Activated CD4-positive, alpha-beta T cell treated with anti-CD3 and anti-CD28 coated beads, Interleukin-2, amount 10 ng/mL, durations not matched to agents 24 days and 14 days (primary cell): ENCODE measurements at places on chromosomes 16 and 17.

- DNase-seq: no peak
Observed at GRCh38 chr17:19292377-19292711, 55.2 kb downstream of the EPN2 start.

GRCh38 chr16:85426806-85427205, 186.3 kb upstream of the GSE1 start:
- DNase-seq: no peak

GRCh38 chr17:74210191-74211140, 2.9 kb upstream of the TTYH2 start:
- peak; percentile 93 for DNase-seq

DNA sequence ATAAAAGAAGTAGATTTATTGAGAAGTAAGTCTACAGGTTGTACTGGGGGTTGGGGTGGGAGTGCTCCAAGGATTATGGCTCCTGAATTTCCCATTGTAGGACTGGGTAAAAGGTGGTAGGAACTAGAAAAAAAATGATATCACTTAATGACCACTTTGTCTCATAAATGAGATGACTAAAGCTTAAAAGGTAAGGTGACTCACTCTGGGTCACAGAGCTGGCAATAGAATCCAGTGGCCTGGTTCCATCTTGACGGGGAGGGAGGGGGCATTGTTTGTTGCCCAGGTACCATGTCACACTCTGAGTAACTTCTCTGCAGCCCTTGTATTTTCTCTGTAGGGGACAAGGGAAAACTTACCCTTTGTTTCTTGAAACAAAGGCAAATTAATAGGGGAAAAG, 126.1 kb downstream of the PITPNC1 start:
- no peak for DNase-seq

GRCh38 chr17:82050152-82050760, 1.4 kb downstream of the RFNG start:
- DNase-seq: no peak

- DNase-seq: no peak
Observed at GRCh38 chr17:51455931-51456330, 195.6 kb downstream of the UTP18 start.

DNA sequence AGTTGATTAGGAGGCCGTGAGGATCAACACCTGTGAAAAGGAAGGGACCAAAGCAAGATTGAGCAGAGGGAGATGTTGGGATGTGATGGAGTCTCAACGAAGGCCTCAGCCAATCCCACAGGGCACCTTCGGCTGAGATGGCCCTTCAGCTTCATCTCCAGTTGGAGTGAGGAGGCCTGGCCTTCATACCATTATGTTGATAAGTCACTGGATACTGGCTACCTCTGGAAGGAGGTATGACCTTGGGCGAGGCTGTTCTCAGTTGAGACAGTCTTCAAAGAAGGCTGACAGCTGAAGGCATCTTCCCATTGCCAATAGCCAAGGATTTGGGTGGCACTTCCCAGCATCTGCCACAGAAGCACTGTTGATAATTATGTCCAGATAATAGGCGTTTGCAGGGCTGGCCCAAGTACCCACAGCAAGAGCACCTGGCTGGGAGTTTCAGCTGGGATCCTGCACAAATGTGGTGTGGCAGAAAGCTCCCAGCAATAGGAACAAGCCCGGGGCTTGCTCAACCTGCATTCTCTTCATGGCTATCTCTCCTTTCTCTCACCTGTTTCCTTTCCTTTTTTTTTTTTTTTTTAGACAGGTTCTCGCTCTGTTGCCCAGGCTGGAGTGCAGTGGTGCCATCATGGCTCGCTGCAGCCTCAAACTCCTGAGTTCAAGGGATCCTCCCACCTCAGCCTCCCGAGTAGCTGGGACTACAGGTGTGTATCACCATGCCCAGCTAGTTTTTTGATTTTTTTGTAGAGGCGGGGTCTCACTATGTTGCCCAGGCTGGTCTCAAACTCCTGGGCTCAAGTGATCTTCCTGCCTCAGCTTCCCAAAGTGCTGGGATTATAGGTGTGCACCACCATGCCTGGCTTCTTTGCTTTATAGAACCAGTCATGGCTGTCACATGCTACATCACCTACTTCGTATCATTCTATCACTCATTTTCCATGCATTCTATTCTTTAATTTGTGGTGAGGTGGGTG, 18.2 kb upstream of the MAP3K14 start:
- no peak for DNase-seq

GRCh38 chr17:29045734-29046472, 3.0 kb downstream of the PIPOX start:
- DNase-seq: no peak

- DNase-seq: no peak
Observed at GRCh38 chr16:85327731-85328675, 215.7 kb upstream of the CIBAR2 start.

DNA sequence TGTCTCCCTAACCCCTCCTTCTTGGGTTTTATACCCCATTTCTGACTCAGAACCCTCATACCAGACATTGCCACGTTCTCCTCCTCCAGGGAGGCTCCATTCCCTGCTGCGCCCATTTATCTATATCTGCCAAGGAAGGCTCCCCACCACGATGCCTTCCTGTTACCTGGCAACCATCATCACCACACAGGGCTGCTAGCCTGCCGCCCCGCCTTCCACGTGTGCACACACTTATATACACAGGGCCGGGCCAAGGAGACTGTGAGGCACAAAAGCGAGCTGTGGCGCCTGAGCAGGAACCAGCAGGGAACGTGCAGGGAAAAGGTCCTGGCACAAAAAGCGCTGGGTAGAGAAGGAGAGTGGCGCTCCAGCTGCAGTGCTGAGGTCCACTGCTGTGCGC, 261.8 kb downstream of the CBLN1 start:
- no peak for DNase-seq

DNA sequence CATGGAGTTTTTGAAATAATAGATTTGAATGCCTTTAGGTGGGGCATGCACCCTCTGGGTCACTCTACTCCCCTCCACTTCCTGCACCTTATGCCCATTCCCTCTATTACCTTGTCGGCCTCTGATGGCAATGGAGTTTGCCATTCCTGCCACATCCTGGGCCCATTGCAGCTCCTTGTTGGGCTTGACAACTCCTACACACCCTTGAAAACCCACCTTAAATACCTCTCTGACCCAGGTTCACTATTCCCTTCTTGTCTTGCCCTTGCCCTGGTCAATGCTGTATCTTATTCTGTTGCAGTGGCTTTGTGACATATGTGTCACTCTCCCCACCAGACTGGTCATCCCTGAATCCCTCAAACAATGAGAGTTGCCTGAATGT, 2.4 kb downstream of the CCR7 start:
- no peak for DNase-seq

GRCh38 chr17:44400226-44400847, 10.9 kb upstream of the ITGA2B start:
- no peak for DNase-seq

- DNase-seq: no peak
Observed at GRCh38 chr16:17768257-17768656, 297.5 kb upstream of the XYLT1 start.

GRCh38 chr17:42655528-42655927, 3.6 kb upstream of the TUBG2 start:
- no peak for DNase-seq

- DNase-seq: peak; percentile 87
Observed at GRCh38 chr17:64599187-64599676, 62.9 kb downstream of the SMURF2 start.

- DNase-seq: peak; percentile 77
Observed at GRCh38 chr17:45225051-45225700, 3.5 kb downstream of the FMNL1 start.

DNA sequence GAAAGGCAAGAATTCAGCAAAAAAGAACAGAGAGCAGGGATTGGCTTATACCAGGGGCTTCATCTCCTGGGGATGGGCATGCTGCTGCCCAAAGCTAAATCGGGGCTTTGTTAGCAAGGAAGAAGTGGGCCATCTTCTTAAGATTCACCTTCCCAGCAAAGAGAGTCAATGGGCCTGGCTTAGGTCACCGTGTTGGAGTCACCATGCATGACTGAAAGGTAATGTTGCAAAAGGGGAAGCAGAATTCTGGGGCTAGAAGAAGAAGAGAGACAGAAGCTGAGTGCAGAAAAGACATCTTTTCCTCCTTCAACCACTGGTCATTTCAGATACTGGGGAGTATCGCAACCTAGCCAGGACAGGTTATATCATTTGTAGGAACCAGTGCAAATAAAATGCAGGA, 76.3 kb upstream of the KIFC3 start:
- no peak for DNase-seq

DNA sequence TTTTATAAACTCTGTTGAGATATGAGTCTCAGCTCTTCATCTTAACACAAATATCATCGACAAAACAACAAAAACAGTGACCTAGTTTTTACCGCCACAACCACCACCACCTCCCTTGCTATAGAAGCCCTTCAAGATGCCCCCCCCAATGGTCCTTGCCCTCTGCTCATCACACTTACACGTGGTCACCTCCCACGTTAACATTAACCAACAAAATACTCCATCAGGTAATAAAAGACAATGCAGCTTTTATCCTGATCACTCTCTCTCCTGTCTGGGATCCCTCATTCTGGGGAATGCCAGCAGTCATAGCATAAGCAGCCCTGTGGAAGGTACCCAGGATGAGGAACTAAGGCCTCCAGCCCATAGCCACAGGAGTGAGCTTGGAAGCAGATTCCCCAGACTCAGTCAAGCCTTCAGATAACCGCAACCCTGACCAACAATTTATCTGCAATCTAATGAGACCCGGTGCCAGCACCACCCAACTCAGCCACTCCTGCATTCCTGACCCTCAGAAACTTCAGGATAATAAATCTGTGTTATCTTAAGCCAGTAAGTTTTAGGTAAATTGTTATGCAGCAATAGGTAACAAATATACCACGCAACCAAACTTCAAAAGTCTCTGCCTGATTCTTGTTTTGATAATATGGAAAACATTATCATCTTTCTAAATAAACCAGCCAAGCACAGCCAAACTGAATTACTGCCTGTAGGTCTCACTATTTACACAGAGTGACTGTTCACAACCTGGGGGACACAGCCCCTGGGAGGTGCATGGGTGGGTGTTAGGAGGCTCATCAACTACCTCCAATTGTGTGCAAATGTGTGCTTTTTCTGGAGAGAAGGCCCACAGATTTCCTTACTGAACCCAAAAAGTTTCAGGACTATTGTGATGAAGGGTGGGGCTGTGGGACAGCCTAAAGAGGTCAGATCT, 6.1 kb downstream of the PECAM1 start:
- DNase-seq: no peak

DNA sequence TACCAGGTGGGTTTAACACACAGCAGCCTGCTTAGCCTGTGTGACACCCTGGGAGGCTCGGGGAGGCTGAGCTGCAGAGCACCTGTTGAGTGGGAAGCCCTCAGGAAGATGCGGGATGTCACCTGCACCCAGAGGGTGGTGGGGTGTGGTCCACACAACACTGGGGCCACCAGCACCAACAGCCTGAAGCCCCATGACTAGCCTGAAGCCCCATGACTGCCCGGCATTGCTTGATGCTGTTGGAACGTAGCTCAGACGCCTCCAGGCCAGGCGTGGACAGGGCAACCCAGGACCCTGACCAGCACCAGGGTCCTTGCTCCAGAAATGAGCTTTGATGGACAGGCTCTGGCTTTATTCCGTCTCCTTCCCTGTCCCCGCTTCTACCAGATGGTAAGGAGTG, 76.3 kb upstream of the ZNF469 start:
- no peak for DNase-seq

- no peak for DNase-seq
Observed at GRCh38 chr17:50938821-50939541, 72.8 kb upstream of the TOB1 start.

GRCh38 chr17:75418531-75418930, 13.1 kb upstream of the GRB2 start:
- DNase-seq: no peak

DNA sequence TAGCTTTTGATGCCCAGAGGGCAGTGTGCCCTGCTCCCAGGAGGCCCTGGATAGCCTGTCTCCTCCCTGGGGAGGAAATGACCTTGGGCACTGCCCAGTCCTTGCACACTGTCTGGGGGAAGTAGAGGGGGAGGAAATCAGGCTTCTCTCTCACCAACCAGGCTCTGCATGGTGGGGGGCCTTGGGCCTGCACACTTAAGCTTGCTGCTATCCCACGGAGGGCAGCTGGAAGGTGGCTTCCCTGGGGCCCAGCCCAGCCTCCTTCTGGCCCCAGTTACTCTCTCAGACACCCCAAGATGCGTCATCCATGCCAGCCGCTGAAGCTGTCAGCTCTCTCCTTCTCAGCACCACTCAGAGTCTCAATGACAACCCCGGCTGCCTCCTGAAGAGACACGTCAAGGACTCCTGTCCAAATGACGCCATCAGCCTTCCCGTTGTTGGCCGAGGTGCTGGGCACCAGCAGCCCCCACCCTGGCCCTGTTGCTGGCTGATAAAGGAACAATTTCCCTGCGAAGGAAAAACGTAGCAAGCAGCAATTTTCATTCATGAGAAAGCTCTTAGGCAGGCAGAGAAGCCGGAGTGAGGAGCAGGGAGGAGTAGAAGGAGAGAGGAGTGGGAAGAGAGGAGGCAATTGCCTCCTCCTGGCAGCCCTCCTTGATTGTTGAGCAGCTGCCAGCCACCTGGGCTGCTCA, 95.5 kb downstream of the SDK2 start:
- DNase-seq: no peak

DNA sequence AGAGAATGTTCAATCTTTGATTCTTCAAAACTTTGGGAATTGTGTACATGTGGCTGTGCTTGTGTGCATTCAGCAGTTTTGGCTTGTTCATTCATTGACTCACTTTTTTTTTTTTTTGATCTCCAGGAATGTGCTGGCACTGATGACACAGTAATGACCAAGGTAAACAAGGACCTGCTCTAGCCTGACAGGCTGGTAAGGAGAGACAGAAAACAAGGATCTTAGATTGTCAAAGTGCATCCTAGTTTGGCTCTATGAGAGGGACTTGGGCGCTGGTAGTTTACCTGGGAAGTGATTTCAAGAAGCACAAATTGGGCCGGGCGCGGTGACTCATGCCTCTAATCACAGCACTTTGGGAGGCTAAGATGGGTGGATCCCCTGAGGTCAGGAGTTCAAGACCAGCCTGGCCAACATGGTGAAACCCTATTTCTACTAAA, 233.1 kb upstream of the WSCD1 start:
- peak; percentile 27 for DNase-seq

DNA sequence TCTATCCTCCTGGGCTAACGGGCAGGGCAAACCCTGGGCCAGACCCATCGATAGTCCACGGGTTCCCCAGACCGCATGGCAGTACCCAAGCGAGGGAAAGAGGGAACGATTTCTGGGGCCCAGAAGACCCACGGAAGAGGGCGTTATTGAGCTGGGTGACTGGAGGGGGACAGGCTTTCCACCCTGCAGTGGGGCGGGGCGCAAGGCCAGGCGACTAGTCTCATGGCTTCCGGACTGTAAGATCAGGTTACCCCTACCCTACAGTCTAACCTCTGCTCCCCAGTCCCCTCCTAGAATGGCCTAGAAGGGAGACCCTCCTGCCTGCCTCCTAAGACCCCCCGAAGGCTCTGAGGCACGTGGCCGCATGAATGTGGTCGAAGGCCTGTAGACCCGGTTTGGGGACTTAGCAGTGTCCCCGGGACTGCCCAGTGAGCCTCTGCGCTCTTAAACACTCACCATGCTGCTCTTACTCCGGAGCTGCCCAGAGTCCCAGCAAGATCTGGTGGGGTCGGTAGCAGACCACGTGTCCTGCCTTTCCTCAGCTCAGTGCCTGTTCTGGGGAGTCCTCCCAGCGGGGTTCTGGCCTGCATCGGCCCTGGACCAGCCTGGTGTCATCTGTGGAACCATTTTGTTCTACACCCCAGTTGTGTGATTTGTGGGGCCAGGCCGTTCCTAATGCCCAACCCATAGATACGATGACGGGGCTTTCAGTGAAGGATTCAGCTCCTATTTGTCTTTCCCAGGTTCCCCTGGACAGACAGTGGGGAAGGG, 13.2 kb upstream of the AURKB start:
- peak; percentile 86 for DNase-seq
